Heart left ventricle (tissue), 16 donors: ENCODE measurements at places on chromosomes 11 and 22. TPM values are rescaled to one million over a fixed set of nuclear protein-coding genes. Genes with fewer than 3 reads are reported as not detected.

Gene PIK3IP1
- total RNA-seq = 40.7 TPM

GRCh38 chr22:25629613-25630012, 65.1 kb downstream of the GRK3 start:
- no peak for DNase-seq
- H3K36me3 ChIP-seq = no peaks in the 10 kb centered on the region
- H3K4me1 ChIP-seq = peaks cover 19% of the 10 kb centered on the region
- H3K27ac ChIP-seq = no peak overlapping the region
- no peak overlapping the region for H3K4me3 ChIP-seq
- no peaks in the 10 kb centered on the region for H3K27me3 ChIP-seq

DNA sequence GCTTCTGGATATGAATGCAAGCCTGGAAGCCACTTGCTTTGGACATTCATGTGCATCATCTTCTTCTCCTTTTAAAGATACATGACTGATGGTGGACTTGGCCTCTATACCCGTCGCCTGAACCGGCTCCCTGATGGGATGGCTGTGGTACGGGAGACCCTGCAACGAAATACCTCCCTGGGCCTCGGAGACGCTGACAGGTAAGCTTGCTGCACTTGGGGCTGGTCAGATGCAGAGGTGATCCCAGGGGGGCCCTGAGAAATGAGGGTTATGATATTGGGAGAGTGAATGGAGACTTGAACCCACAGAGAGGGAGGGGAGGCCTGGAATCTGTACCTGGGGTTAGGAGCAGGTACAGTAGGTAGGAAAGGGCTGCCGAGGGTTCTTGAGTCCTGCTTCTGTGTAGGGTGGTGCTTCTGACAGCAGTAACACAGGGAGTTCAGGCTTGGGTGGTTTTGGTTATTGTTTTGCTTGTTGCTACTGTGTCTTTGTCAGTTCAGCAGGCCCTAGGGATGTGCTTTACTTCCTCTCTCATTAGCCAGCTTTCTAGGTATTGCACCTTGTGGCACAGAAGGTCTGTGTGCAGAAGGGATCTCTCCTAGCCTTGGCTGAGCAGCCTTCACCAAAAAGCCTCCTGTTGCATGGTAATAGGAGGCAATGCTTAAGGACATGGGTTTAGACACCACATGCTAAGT, 176.1 kb downstream of the DBX1 start:
- H3K4me3 ChIP-seq = no peak overlapping the region
- no peak overlapping the region for H3K27ac ChIP-seq
- DNase-seq = no peak
- no peaks in the 10 kb centered on the region for H3K27me3 ChIP-seq
- H3K36me3 ChIP-seq = no peaks in the 10 kb centered on the region
- H3K4me1 ChIP-seq = peaks cover 6% of the 10 kb centered on the region

GRCh38 chr11:134781380-134781866, 369.4 kb upstream of the B3GAT1 start:
- no peak for DNase-seq
- H3K27ac ChIP-seq = no peak overlapping the region
- H3K36me3 ChIP-seq = no peaks in the 10 kb centered on the region
- H3K27me3 ChIP-seq = no peaks in the 10 kb centered on the region
- no peak overlapping the region for H3K4me3 ChIP-seq

DNA sequence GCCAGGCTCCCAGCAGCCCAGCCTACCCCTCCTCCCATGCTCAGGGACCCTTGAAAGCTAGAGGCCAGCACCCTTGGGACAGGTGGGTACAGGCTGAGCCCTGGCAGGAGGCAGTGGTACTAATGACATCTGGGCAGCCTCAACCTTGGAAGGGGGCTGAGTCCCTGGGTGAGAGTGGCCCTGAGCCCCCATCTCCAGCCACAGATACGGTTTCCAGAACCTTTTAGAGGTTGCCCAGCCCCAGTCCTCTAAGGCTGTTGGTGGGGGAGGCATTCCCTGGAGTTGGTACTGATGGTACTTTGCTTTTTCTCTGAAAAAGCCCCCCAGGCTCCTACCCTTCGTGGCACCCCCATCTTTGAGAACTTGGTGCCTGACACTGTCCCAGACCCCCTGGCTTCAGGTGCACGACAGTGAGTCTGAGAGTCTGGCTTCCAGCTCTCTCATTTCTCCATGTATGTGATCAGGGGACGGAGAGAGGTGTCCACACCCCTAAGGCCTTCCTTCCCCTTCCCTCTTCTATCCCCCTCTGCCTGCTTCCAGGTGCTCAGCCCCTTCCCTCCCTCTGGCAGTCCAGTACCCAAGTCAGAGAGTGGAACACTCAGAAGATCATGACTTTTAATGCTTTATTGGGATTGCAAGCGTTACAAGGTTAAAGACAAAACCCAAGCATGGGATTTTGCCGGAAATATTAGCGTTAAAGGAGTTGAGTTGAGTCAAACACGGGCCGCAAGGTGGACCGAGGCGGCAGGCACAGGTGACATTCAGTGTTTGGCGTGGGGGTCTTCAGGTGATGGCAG, 10.5 kb downstream of the IGF2 start:
- no peaks in the 10 kb centered on the region for H3K4me1 ChIP-seq
- no peak overlapping the region for H3K27ac ChIP-seq
- no peaks in the 10 kb centered on the region for H3K36me3 ChIP-seq
- no peaks in the 10 kb centered on the region for H3K27me3 ChIP-seq

GRCh38 chr11:35658020-35658948, 4.3 kb upstream of the TRIM44 start:
- no peak overlapping the region for H3K4me3 ChIP-seq
- no peaks in the 10 kb centered on the region for H3K36me3 ChIP-seq
- no peak for DNase-seq
- no peaks in the 10 kb centered on the region for H3K27me3 ChIP-seq
- no peak overlapping the region for H3K27ac ChIP-seq

DNA sequence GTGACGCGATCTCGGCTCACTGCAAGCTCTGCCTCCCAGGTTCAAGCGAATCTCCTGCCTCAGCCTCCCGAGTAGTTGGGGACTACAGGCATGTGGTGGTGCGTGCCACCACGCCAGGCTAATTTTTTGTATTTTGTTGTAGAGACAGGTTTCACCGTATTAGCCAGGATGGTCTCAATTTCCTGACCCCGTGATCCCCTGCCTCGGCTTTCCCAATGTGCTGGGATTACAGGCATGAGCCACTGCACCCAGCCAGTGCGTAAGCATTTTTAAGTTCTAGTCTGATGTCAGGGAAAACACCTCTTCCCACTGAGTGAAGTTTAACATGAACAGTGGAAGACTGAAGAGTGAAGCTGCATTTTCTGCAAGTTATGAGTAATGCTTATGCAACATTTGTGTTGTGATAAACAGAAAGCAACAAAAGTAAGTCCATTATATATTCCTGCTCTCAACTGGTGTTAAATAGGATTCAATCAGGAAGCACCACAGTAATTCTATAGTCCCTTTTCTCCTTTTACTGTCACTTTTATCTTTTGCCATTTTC, 1219.8 kb upstream of the RAG2 start:
- H3K4me1 ChIP-seq = no peaks in the 10 kb centered on the region
- no peaks in the 10 kb centered on the region for H3K27me3 ChIP-seq
- no peak overlapping the region for H3K27ac ChIP-seq
- no peak overlapping the region for H3K4me3 ChIP-seq
- no peaks in the 10 kb centered on the region for H3K36me3 ChIP-seq
- no peak for DNase-seq

DNA sequence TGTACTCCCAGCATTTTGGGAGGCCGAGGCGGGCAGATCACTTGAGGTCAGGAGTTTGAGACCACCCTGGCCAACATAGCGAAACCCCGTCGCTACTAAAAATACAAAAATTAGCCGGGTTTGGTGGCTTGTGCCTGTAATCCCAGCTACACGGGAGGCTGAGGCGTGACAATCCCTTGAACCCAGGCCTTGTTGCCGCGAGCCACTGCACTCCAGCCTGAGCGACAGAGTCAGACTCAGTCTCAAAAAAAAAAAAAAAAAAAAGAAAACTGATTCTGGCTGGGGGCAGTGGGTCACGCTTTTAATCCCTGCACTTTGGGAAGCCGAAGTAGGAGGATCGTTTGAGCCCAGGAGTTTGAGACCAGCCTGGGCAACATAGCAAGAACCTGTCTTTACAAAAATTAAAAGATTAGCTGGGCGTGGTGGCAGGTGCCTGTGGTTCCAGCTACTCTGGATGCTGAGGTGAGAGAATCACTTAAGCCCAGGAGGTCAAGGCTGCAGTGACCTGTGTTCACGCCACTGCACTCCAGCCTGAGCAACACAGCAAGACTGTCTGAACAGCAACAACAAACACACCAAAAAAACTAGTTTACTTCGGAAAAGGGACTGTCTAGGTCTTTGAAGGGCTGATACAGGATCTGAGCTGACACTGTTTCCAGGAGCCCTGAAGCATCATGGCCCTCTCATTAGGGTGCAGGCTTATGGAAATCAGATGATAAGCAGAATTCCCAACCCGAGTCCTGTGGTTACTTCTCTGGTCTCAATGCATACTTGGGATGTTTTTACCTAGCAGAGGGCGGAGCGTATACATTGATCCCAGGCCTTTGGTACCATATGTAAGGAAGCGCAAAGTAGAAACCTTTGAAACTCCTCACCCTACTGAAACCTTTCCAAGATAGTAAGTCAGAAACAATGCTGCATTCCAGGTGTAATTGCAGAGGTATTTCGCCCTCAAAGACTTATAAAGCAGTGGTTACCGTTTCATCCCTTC, 1.8 kb upstream of the CHKB start:
- peak overlapping the region; percentile 86 for H3K4me3 ChIP-seq
- H3K36me3 ChIP-seq = peaks cover 18% of the 10 kb centered on the region
- H3K27me3 ChIP-seq = no peaks in the 10 kb centered on the region
- DNase-seq = no peak
- no peak overlapping the region for H3K27ac ChIP-seq
- H3K4me1 ChIP-seq = peaks cover 24% of the 10 kb centered on the region

DNA sequence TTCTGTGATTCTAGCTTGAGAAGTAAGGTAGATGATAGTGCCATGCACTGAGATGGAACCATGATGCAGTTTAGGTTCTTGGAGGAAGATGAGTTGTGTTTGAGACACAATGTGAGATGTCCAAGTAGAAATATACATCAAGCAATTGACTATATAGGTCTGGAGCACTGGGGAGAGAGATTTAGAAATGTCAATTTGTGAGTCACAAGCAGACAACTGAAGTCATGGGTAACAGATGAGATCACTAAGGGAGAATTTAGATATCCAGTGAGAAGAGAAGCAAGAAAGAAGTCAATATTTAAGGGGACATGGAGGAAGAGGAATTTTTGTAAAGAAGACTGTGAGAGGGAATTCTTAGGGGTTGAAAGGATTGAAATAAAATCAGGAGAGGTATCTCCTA, 65.1 kb upstream of the RRAS2 start:
- DNase-seq = no peak
- no peak overlapping the region for H3K4me3 ChIP-seq
